ENCODE measurements at places on chromosomes 2 and 18.

- DNase-seq = no peak
Observed at GRCh38 chr2:127011231-127011661, 95.7 kb downstream of the BIN1 start.

- DNase-seq = no peak
Observed at GRCh38 chr18:72675394-72675793, 131.3 kb upstream of the CBLN2 start.

GRCh38 chr2:160730296-160730995, 236.8 kb upstream of the RBMS1 start:
- DNase-seq = no peak

DNA sequence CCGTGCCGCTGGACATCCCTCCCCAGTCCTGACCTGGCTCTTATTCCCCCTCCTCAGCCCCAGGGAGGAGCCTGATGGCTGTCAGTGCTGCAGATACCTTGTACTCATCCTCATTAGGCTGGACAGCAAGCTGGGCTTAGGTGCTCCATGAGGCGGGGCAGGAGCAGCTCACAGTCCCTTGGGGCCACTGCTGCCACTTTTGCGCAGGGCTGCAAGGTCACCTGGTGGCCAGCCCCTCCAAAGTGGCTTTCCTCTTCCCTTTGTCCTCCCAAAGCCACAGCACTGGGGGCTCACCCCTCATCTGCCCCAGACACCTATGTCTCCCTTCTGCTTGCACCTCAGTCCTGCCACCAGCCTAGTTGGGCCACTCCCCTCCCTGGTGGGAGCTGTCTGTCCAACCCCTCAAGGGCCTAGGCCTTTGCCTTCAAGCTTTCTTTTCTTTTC, 60.8 kb downstream of the FAM168B start:
- no peak for DNase-seq
